NCI-H226 (cell line): ENCODE measurements at places on chromosomes 2 and 18.

DNA sequence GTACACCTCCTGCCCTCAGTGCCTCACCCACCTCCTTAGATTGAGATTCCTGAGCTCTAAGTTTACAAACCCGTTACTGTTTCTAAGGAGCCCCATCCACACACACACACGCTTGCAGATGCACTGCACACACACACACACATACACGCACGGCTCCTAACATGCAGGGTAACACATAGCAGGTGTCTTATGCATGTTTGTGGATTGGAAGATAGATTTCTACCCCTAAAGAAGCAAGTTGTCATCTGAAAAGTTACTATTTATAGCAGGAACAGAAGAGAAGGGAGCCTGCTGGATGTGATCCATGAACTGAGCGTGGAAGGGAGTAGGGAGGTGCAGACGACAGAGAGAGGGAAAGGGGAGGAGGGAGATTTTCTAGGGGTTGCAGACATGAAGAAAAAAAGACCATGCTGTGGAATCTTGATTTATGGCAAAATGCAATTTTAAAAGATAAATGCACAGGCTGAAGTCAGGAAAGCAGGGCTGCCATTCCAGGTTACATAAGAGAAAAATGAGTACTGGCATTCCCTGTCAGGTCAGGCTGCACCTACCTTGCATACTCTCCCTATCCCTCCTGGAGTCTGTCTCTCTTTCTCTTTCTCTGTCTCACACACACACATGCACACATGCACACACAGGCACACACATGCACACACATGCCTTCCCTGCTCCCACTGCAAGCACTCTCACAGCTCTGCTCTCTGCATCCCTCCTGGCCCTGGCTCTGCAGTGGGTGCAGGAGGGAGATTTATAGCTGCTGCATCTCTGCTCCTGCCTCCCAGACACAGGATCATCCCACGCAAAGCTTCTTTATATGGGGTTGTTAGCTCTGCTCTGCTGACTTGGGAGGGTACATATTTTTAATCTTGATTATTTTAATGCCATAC, 192.6 kb upstream of the MYT1L start:
- no peak for DNase-seq

DNA sequence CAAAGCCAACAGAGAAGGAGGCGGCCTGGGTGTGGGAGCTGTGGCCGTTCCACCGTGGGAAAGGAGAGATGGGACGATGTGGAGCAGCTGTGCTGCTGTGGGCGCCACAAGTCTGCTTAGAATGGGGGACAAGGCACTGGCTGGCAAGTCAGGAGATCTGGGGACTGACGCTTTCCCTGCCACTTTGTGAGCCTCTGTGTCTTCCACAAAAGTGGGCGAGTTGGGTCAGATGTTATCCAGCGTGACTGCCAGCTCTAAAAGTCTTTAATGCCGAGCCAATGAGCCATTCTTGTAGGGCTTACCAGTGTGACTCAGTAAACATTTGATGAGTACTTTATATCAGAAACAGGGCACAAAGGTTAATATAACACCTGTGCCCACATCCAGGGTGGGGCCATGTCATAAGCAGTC, 113.6 kb upstream of the MGAT5 start:
- no peak for DNase-seq

- DNase-seq = peak; percentile 50
These were observed 17.7 kb downstream of the EIF4E2 start for GRCh38 chr2:232568161-232568560.

DNA sequence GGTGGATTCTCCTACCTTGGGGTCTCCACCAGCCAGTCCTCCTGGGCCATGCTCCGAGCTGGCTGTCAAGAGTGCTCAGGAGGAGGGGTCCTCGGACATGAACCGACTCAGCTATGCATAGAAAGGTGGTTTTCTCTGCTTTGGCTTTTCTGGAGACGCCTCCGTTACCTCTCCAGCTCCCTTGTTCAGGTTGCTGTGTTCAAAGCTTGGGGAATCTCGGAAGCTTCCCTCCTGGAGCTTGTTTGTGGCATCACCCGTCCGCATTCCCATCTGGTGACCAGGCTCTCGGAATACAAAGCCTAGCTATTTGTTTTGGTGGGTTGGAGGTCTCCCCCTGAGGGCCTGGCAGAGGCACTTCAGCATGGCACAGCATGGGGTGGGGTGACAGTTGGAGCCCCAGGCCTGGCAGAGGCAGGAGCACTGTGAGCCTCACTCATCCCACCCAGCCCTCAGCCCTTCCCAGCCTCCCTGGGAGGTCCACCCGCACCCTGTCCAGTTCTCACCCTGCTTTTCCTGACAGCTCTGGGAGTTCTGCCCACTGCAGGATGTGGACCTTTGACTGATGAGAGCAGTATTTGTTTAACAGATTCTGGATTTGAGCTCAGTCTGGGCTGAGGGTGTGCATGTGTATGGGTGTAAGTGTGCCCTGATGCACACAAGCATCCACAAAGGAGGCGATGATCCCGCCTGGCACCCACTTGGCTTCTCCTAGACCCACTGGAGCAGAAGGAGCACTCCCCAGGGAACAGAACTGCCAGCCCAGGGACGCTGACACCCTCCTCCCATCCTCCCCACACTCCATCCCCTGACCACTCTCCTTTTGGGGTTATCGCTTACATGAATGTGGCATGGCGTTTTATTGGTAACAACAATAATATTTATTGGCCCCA, 107.3 kb upstream of the HS6ST1 start:
- DNase-seq = no peak

DNA sequence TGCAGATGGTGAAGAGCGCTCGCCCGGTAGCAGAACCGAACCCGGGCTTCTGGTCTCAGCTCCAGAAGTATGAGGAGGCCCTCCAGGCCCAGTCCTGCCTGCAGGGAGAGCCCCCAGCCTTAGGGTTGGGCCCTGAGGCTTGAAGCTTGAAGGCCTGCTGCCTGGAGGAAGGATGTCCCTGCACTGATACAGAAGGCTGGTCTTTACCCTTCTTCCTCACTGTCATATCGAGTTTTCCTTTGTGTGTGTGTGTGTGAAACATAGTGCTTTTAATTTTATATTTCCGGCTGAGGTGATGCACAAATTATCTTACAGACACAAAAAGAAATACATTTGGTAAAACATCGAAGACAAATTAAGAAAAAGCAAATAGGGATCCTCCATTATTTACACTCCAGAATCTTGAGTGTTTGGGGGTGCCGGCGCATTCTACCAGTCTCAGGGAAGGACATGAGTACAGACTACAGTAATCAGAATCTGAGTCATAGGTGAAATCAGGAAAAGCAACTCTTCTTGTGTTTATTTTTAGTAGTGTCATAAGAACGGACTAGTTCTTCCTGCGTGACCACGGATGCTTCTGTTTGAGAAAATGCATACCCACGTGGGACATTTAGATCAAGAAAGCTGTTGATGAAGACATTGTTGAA, 1.3 kb downstream of the DUSP28 start:
- DNase-seq = no peak

- DNase-seq = no peak
These were observed 4.5 kb downstream of the SLC23A3 start for GRCh38 chr2:219165058-219165911.

- DNase-seq = peak; percentile 24
These were observed 1.1 kb downstream of the NCKAP1 start for GRCh38 chr2:183037074-183037552.

- no peak for DNase-seq
These were observed 221.0 kb downstream of the MTX2 start for GRCh38 chr2:176490061-176490861.

- DNase-seq = no peak
These were observed 21.9 kb upstream of the MTERF4 start for GRCh38 chr2:241123816-241124536.

GRCh38 chr18:9516437-9517064, 41.2 kb downstream of the RALBP1 start:
- peak; percentile 14 for DNase-seq
